ENCODE measurements at places on chromosomes 12 and 14.

DNA sequence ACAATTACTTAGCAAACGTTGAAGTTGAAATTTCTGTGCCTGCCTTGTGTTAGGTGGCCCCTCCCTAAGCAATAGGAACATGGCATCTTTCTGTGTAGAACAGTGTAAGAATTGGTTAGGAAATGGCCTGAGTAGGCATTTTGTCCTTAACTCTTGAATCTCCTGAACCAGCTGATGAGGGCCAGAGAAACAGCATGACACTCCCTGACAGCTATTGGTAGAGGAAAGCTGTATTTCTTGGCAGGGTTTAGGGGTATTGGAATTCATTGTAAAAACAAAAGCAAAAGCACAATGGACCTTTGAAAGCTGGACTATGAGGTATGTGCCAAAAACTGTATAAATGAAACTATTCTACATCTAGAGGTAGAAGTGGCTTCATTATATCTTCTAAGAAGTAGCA, 40.6 kb upstream of the LRTM2 start:
- no peak for DNase-seq

- DNase-seq = no peak
These were observed 370 bp downstream of the HRK start for GRCh38 chr12:116880817-116881324.

- DNase-seq = no peak
These were observed 20.9 kb downstream of the FRS2 start for GRCh38 chr12:69490920-69491643.

GRCh38 chr14:102859911-102860310, 62.6 kb upstream of the AMN start:
- DNase-seq = no peak

GRCh38 chr12:86456241-86456640, 200.1 kb upstream of the MGAT4C start:
- DNase-seq = no peak

- no peak for DNase-seq
These were observed 22.5 kb upstream of the ATP2B1 start for GRCh38 chr12:89731089-89731488.

- DNase-seq = no peak
These were observed 28.2 kb downstream of the PPFIBP1 start for GRCh38 chr12:27552235-27552634.

DNA sequence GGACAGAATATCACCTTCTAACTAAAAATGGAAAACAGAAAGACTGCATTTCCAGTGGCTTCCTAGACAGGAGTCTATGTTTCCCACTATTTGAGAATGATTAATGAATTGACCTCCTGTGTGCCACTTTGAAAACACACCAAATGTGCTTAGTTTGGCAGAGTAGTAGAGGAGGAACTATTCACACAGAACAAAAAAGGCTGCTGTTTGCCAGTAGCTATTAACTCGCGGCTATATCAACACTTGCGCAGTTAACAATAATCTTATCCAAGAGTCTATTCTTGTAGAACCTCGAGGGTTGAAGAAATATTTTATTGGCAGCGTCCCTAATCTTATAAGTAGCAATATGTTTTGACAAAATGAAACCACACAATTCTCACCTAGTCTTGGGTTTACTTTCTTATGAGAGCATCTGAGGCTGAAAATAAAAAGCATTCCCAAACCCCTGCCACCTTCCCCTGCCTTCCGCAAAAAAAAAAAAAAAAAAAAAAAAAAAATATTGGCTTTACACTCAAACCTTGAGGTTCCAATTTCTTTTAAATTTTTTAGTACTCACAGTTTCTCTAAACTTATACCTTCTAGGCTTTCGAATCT, 127.3 kb upstream of the FLRT2 start:
- DNase-seq = no peak

All from left cardiac atrium (tissue), 4 donors.